ENCODE measurements at places on chromosomes 13 and 19.

- DNase-seq: no peak
Measured at GRCh38 chr13:99418843-99419140, 82.5 kb upstream of the TM9SF2 start.

DNA sequence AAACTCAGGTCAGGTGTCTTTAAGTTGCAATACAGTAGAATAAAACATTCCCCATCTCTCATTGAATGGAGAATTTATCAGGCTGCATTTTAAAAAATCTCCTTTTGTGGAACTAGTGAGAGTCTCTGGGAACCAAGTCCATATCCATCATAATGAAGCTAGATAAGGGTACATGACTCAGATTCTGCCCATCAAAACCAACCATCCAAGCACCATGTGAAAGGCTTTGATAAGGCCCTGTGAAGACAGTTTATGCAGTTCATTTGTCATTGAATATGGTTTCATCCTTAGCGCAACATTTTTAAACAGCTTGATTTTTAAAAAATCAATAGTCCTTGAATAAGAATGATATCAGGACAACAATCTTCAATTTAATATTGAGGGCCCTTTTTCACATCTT is 56.3 kb upstream of the DIAPH3 start:
- DNase-seq: no peak

DNA sequence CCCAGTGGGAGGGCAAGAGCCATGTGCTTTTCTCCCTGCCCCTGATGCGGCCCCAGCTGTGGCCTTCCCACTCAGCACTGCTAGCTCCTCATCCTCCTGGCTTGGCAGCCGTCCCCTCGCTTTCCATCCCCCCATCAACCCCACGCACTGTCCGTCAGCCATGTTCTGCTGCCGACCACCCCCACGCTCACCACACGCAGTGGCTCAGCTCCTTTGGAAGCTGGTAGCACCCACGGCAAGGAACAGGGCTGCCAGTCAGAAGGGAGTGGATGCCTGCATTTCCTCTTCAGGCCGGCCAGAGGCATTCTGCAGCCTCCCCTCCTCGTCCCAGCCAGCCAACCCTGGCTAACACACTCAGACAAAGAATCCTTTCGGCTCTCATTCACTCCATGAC is 6.3 kb downstream of the CALM3 start:
- no peak for DNase-seq

GRCh38 chr13:111281751-111282311 is 38.6 kb upstream of the TEX29 start:
- DNase-seq: no peak

DNA sequence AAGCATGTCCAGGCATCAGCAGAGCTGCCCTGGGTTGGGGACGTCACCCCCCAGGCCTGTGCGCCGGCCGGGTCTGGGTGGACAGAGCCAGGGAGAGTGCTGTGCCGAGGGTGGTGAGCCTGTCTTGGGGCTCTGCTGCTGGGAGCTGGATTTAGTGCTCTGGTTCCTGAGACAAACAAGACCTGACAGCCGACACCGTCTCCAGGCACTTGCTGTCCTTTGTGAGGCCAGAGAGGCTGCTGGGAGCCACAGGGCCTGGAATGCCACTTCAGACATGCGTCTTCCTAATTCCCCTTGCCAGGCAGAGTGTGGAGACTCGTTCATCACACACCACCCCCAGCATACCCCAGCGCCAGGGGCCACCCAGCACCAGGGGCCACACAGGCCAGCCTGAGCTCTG is 165.8 kb downstream of the KDM4B start:
- DNase-seq: no peak

GRCh38 chr19:18589380-18590272 is 1.0 kb downstream of the REX1BD start:
- DNase-seq: peak; percentile 69

- no peak for DNase-seq
Measured at GRCh38 chr13:38900188-38900587, 90.4 kb downstream of the STOML3 start.

DNA sequence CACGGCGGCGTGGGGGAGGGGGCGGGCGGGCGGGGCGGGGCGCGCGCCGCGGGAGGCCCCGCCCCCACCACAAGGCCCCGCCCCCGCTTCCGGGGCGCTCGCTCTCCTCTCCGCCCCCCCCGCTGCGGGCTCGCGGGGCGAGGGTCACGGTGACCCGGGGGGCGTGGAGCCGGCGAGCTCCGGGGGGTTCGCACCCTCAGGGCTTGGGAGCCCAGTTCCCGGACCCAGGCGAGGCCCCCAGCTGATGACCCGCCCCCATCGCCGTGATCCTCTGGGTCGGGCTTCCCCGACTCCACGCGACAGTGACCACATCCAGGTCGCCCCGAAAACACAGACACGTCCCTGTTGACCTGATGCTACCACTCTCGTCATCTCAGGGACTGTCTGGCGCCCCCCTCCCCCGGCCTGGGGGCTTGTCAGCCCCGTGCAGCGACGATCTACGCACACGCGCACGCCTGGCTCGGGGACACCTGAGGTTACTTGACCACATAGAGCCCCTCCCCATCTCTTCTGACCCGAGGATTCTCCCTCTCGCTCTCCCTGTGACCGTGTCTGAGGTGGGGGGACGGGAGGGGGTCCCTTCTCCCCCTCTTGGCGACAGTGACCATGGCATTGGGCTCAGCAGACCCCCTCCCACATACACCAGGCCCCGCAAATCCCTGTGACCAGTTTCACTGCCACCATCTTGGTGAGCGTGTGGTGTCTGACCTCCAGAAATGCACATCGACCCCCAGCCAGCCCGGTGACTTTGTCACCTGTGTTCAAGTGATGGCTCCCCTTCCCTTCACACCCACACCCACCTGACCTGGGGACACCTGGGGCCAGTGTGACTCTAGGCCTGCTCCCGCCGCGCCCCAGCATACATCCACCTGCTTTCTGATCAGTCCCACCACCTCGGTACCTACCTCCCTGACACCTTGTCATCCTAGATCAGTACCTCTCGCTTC is 670 bp downstream of the MAP2K7 start:
- no peak for DNase-seq

DNA sequence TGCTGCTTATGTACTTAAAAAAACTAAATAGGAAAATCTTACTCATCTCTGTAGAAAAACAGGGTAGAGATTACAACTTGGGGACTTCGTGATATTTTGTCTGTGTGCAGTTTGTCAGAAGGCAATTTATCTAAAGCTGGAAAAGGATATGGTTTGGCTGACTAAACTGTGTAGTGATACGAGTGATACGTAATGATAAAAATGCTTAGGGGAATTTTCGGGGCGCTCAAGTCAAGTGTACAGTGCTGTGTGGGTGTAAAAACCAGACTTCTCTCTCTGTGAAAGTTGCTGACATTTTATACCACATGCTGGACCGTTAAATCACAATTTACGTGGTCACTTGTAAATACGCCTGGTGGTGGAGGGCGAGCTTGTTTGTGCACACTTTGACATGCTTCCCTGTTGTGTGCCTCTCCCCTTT is 221.7 kb downstream of the KCNRG start:
- DNase-seq: no peak

DNA sequence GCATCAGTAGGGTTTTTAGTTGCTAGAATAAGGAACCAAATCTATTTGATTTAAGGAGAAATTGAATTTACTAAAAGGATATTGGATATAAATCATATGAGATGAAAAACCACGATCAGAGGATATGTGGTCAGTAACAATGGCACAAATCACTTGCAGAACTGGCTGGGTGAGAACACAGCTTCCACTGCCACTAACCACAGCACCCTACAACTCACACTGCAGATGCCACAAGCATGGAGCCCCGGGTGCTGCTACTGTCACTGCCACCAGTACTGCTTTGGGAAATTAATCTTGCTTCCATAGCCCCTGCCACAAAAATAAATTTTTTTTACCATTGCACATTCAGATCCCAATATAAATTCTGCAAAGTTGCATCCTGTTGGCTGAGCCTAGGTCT is 40.6 kb upstream of the KLF12 start:
- DNase-seq: no peak

DNA sequence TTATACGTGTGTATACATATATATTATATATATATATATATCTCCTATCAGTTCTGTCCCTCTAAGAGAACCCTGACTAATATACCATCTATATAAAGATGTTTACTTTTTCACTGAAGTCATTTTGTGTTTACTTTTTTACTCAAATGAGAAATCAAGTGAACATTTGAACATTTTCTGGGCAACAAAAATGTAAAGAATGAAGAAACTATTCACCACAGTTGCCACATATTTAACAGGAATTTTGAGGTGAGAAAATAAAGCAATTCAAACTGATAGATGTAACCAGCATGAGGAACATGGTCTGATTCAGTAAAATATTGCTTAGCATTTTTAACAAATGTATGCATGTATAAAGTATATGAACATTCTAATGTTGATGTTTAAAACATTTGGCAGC is 299.2 kb upstream of the KLHL1 start:
- DNase-seq: no peak

DNA sequence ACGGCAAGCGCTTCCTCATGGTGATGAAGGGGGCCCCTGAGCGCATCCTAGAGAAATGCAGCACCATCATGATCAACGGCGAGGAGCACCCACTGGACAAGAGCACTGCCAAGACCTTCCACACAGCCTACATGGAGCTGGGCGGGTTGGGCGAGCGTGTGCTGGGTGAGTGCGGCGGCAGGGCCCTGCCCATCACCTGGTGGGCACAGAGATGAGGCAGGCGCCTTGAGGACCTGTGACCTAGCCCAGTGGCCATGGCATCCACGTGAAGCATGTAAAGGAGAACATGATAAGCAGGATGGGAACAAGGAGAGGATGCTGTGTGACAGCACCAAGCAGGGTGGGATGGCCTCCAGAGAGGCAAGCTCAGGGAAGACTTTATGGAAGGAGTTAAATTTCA is 18.5 kb downstream of the ATP12A start:
- DNase-seq: no peak

DNA sequence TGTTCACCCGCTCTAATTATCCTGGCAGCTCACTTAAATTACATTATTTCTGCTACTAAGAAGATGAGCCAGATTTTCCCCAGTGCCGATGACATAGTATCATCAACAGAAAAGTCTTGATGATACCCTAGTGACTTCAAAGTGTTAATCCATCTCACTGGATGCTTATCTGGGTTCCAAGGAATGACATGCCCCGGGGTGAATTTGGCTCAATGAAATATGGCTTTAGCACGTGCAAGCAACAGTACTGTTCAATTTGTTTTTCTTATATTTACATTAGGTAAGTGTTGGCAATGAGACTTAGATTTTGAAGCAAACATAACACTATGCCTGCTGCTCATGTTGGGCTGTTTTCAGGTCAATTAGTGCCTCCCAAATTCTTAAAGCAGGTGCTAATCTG is 548.2 kb upstream of the SLITRK1 start:
- DNase-seq: no peak

DNA sequence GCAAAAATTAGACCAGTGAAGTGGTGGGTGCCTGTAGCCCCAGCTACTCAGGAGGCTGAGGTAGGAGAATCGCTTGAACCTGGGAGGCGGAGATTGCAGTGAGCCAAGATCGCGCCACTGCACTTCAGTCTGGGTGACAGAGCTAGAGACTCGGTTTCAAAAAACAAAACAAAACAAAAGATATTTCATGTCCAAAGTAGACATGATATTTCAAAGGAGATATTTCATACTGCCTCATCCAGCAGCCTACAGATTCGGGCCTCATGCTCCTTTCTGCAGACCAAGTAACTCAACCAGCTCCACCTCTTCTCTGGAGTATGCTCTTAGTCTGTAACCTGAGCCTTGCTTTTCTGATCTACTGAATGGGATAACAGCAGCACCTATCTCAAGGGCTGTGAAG is 15.0 kb downstream of the ZC3H4 start:
- no peak for DNase-seq

DNA sequence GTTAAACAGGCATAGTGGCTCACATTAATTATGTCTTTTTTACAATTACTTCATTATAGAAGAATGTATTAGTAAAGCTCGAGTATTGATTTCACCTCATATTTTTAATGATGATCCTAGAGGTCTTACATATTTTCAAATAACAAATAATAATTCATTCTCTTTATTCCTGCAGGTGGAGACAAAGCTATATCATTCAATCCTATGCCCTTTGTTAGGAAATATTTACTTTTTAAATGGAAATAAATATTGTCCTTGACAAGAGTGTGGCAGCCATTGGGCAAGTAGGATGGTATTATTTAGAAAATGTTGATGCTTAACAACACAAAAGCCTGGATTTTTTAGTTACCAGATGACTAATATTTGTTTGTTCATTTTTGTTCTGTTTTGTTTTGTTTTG is 127.6 kb downstream of the COG6 start:
- no peak for DNase-seq

GRCh38 chr13:26021516-26021915 is 30.3 kb downstream of the SHISA2 start:
- no peak for DNase-seq

DNA sequence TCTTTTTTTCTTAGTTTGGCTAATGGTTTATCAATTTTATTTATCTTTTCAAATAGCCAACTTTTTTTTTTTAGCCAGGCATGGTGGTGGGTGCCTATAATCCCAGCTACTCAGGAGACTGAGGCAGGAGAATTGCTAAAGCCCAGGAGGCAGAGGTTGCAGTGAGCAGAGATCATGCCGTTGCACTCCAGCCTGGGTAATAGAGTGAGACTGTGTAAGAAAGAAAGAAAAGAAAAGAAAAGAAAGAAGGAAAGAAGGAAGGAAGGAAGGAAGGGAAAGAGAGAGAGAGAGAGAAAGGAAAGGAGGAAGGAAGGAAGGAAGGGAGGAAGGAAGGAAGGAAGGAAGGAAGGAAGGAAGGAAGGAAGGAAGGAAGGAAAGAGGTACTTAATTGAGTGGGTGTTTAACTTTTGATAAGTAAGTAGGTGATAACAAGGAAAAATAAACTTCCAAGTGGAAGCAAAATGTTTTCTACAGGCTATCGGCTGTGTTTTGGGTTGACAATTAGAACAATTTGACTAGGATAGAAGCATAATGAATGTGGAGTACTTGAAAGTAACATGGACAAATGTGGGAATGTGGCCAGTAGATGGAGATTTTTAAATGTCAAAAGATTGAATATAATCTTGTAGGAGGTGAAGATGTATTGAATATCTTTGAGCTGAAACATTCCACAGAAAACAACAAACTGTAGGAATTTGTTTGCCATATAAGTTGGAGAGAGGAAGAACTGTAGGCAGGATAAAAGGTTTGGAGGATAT is 62.8 kb upstream of the MYO16 start:
- DNase-seq: no peak

DNA sequence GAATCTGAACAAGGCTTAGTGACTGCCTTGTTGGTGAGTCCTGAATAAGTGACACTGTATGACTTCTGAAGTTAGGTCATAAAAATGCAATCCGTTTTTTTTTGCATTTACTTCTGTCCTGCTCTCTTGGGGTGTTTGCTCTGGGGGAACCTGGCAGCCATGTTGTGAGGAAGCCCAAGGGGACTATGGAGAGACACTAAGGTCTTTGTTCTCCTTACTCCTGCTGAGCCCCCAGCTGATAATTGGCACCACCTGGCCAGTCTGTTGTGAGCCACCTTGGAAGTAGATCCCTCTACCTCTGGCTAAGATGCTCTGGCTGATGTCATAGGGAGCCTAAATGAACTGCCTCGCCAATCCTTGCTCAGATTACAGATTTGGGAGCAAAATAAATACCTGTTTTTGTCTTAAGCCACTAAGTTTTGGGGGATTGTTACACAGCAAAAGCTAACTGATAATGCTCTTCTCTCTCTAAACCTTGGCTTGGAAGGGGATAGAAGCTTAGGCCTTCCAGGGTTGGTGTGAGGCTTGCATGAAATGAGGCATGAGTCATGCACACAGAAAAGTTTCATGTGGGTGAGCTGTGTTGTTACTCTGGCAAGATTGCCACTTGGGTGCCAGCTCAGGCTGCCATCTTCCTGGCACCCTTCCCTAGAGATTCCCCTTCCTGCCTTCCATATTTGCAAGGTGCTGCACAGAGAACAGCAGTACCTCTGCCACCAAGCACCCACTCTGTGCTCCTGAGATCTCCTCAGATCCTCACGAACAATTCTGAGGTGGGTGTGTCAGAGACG is 10.1 kb downstream of the TUBB4A start:
- no peak for DNase-seq

Measured in liver (tissue), 10 donors.